ENCODE measurements at places on chromosomes 13 and 19.

DNA sequence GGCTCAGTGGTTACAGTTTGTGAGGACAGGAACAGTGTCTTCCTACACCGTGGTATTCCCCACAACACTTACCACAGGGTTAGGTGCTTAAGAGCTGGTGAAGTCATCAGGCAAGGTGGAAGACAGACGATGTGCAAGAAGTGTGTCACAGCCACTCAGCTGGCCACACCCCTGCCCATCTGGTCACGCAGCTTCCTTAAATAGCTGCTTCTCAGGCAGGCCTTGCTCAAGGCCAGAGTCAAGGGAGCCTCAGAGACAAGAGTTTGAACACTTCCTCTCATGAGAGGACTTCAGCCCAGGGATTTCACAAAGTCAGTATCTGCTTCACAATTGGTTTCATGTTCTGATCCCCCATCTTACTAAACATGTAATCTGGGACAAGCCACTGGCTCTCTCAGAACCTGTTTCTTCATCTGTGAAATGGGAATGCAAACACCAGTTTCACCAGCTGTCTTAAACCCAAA lies 80.3 kb upstream of the FRY start:
- no peak for DNase-seq

DNA sequence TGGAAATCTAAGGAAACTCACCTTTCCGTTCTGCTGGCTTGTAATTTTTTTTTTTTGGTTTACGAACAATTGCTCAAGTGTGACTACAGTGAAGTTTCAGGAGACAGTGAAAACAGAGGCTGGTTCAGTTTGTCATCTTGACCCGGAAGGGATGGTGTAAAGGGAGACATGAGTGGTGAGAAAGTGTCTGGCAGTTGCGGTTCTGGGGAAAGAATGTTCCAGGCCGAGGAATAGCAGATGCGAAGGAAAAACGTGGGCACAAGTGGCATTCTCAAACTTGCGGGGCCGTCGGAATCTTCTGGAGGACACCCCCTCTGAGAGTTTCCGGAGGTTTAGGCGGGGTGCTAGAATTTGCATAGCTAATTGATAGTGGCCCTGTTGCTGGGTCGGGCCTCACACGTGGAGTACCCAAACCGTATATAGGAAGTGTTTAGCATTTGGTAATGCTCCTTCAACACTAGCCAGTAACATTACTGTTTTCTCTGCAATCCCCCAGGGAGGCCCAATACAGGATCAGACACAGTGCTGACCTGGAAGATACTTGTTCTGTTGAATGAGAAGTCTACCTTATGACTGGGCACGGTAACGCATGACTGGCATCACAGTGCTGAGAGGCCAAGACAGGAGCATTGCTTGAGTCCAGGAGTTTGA lies 2.8 kb upstream of the TNFSF9 start:
- no peak for DNase-seq

DNA sequence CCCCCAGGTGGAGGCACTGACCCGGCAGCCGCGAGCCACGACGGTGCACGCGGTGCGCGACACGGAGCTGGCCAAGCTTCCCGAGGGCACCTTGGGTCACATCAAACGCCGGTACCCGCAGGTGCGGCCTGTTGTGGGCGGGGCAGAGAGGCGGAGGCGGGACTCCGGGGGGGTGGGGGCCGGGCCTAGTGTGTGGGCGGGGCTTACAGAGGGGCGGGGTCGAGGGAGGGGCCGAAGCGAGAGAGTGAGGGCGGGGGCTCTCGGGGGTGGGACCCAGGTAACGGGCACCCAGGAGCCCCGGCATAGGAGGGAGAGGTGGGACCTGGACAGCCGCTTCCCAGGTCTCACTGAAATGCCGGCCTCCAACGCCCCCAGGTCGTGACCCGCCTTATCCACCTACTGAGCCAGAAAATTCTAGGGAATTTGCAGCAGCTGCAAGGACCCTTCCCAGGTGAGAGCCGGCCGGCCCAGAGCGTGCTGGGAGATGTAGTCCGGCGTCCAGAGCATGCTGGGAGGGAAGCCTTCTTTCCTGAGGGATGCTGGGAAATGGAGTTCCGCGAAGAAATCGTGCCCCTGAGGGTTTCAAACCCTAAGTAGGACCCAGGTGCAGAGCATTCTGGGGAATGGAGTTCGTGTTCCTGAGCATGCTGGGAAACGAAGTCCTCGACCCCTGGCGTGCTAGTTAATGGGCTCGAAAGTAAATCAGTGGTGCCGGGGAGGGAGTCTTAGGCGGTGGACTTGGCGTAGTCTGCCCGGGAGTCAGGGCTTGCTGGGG lies 15.7 kb downstream of the PNPLA6 start:
- DNase-seq: peak; percentile 75

GRCh38 chr19:18312092-18312534 lies 10.8 kb downstream of the LSM4 start:
- no peak for DNase-seq

DNA sequence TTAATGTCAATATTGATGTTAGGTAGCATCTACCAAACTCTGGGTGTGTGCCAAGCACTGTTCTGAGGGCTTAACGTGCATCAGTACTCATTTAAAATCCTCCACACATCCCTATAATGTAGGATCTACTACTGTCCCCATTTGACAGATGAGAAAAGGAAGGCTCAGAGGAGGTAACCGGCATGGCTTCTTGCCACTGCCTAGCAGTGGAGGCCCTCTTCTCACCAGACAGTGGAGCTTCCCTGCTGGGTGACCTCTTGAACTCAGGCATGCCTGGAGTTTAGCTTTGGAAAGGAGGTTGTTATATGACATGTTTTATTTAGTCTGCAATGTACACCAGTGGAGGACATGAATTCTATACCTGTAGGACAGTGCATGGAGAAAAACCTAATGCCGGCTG lies 2.1 kb downstream of the SPATA13 start:
- no peak for DNase-seq

GRCh38 chr19:5595129-5595528 lies 27.4 kb upstream of the TINCR start:
- no peak for DNase-seq

DNA sequence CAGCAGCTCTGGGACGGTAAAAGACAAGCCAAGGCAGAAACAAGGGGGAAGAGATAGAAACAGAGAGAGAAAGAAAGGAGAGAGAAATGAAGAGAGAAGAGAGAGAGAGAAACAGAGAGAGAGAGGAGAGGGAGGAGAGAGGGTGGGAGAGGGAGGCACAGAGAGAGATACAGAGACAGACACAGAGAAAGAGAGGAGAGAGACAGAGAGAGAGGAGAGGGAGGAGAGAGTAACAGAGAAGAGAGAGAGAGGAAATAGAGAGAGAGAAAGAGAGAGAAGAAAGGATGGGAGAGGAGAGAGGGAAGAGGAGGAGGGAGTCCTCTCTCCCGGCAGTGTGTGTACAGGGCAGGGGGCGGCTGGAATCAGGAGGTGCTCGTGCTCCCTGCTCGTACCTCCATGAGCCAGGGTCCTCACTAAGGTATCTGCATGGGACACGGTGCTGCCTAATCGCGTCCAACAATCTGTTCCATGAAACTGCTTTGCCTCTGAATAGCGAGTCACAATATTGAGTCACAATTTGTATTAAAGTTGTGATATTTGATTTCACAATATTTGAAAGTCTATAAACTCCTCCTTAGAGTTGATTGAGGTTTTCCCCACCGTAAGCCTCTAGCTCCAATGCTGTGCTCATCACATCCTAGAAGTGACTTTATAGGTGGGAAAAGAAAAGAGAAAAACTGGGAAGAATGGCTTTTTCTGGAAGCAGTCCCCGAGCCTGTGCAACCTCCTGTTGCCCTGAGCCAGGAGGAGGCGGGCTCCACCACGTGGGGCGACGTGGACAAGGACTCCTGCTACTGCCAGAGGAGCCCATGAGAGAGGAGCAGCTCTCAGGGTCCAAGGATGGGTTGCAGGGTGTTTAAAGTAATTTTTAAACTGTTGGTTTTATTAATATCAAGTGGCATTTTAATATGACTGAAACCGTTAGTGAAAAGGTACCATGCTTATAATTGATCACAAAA lies 81.7 kb upstream of the ARHGEF7 start:
- DNase-seq: no peak

DNA sequence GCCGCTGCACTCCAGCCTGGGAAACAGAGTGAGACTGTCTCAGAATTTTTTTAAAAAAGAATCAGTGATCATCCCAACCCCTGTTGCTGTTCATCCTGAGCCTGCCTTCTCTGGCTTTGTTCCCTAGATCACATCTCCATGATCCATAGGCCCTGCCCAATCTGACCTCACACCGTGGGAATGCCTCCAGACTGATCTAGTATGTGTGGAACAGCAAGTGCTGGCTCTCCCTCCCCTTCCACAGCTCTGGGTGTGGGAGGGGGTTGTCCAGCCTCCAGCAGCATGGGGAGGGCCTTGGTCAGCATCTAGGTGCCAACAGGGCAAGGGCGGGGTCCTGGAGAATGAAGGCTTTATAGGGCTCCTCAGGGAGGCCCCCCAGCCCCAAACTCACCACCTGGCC lies at the start of gene KLK2:
Gene KLK2, plus strand, starts transcription at position 384 of the 400 bp plus-strand sequence. CDS start 35 bp downstream, outside the sequence.
- DNase-seq: no peak

- DNase-seq: no peak
These were observed 195.6 kb downstream of the GGACT start for GRCh38 chr13:100392709-100393630.

DNA sequence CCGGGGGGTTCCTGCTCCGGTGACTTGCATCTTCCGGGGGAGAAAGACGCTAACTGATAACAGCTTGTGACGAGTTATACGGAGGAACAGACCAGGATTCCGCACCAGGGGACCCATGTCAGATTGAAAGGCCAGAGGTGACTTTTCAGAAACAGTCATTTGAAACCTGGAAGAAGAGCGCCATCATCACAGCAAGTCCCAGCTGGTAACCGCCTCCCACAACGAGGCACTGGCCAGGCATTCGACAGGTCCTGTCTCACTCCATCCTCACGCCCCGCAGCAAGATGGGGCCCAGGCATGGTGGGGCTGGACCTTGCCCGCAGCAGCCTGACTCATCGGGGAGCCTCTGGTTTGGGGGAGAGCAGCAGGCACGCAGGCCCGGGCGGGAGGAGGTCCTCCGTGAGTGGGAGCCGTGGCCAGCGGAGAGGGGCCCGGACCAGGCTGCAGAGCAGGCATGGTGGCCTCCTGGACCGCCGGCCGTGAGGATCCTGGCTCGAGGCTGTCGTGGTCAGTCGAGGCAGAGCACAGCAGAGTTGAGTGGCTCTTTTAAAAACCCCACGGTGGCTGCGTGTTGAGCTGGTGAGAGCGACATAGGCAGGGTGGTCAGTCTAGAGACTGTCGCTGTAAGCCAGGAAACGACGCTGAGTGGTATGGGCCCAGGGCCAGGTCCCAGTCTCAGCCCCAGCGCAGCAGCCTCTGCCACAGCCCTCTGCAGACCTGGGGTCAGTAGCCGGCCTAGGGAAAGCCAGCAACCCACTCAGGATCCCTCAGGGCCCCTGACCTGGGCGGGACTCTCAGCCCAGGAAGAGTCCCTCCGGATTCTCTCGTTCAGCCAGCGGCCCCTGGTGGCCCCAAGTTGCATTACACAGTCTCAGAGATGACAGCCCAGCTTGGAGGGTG lies 94.9 kb upstream of the MCF2L start:
- peak; percentile 77 for DNase-seq

GRCh38 chr13:50682002-50682401 lies 161.5 kb downstream of the DLEU7 start:
- no peak for DNase-seq

DNA sequence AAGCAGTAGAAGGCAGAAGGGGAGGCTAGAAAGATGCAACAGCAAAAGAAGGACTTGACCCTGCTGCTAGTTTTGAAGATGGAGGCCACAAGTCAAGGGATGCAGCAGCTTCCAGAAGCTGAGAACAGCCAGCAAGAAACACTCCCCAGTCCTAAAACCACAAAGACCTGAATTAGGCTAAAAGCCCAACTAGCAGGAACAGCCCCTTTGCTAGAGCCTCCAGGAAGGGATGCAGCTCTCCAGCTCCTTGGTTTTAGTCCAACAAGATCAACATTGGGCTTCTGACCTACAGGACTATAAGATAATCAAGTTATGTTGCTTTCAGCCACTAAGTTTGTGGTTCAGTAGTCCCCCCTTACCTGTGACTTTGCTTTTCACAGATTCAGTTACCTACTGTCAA lies 10.5 kb upstream of the LATS2 start:
- no peak for DNase-seq

DNA sequence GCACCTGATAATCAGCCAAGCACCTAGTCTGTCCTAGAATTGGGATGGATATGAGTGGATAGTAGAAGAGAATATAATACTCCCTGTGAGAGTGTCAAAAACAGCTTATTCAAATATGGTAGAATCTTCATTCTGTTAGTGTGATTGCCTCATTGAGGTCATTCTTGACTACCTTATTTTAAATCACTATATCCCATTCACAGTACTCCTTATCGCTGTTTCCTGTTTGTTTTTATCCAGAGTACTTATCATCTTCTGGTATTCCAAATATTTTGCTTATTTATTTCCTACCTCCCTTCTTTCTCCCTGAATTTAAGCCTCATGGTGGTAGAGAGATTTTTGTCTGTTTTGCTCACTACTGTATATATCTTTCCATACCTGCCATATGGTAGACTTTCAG lies 9.9 kb downstream of the NDFIP2 start:
- DNase-seq: no peak

DNA sequence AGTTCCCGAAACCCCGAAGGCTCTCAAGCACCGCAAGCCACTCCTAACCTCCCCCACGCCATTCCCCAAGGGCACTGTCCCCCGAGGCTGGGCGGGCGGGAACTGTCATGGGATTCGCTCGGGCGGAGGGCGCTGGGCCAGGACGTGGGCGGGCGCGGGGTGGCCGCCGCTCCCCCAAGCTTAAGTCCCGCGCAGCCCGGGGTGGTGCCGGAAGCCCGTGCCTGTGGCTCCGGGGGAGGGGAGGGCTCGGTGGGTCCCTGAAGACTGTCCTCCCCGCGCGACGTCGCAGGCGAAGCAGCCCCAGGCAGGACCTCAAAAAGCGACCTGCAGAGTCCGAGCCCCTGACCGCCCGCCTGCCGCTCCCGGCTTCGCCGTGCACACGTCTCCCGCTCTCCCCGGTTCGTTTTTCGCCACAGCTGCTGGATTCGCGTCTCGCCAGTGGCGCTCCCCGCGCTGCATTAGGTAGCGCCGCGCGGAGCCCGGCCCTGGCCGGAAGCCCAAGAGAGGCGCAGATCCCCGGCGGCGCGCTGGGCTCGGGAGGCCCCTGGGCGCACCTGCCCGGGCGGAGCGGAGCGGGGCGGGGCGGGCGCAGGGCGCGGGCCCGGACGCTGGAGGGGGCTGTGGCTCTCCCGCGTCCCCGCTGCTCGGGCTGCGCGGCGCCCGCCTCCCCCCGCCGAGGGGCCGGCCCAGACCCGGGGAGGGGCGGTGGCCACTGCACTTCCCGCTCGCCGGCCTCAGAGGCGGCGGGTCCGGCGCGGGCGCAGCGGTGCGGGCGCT lies at the start of gene FARP1:
Gene FARP1, plus strand, starts transcription at position 715 of the 777 bp plus-strand sequence. CDS start 70,149 bp downstream, outside the sequence.
- peak; percentile 91 for DNase-seq

- no peak for DNase-seq
These were observed 8.2 kb downstream of the MTIF3 start for GRCh38 chr13:27442071-27442647.

DNA sequence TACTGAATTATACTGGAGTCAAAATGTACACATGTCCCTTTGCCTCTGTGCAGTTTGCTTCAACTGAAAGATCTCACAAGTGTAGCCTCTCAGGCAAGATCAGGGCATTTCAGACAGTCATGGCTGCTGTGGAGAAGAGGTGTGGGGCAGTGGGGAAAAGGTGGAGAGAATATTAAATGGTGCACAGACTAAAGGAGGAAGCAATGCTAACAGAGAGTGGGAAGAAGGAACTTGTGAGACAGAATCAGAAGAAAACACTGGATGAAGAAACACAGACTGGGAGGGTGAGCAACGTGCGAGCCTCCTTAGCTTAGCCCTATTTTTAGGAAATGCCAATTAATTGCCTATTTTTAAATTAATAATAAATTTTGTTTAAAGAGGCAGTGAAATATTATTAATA lies 49.6 kb upstream of the RAP2A start:
- DNase-seq: no peak

All from progenitor cell of endocrine pancreas (in vitro differentiated cells).